ENCODE measurements at places on chromosomes 7 and 10.

DNA sequence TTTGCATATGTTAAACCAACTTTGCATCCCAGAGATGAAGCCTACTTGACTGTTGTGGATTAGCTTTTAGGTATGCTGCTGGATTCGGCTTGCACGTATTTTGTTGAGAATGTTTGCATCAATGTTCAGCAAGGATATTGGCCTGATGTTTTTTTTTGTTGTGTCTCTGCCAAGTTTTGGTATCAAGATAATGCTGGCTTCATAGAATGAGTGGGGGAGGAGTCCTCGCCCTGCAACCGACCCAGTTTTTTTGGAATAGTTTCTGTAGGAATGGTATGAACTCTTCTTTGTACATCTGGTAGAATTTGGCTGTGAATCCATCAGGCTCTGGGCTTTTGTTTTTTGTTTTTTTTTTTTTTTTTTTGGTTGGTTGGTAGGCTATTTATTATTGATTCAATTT, 147.9 kb downstream of the AHR start:
- no peak for DNase-seq

GRCh38 chr7:34177476-34177875, 272.1 kb downstream of the BMPER start:
- no peak for DNase-seq

DNA sequence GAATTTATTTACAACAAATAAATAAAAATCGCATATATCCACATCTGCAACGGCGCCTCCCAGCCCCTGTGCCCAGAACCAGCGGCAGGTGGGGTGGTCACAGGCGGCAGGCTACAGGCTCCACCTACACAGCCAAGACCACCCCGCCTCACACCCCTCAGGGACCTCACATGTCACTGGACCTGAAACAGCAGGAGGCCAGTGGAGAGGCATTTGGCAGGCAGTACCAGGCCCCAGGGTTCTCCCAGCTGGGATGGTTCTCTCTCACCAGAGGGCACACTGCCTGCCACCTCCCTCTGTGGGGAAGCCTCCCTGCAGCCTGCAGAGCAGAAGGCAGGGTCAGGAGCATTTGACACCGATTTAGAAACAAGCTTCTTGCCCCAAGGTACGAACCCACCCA, 81.5 kb downstream of the MAD1L1 start:
- DNase-seq: no peak

- DNase-seq: peak; percentile 87
Measured at GRCh38 chr7:42237811-42238541, 967 bp upstream of the GLI3 start.

- no peak for DNase-seq
Measured at GRCh38 chr10:70302292-70302691, 18.5 kb upstream of the NPFFR1 start.

GRCh38 chr7:159022238-159022993, 122.3 kb downstream of the VIPR2 start:
- DNase-seq: peak; percentile 76

DNA sequence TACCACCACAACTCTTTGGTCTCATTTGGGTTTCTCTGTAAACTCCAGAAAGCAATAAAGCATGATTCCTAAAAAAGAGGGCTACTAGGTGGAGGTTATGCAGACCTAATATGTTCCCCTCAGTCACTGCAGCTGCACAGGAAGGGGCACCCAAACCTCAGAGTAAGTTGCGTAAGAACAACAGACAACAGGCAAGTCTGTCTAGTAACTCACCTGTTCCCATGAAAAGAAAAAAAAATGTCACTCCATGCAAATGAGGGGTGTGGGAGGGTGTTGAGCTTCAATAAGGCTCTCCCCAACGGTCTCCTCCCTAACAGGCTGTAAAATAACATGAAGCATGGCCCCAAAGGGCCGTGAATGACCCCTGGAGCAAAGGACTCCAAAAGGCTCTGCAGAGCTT, 461.4 kb downstream of the KCNMA1 start:
- no peak for DNase-seq

- DNase-seq: no peak
Measured at GRCh38 chr7:8499128-8499527, 65.7 kb downstream of the NXPH1 start.

GRCh38 chr7:9029681-9030530, 596.5 kb downstream of the NXPH1 start:
- DNase-seq: no peak

GRCh38 chr7:86931439-86931838, 128.0 kb downstream of the ELAPOR2 start:
- DNase-seq: no peak

DNA sequence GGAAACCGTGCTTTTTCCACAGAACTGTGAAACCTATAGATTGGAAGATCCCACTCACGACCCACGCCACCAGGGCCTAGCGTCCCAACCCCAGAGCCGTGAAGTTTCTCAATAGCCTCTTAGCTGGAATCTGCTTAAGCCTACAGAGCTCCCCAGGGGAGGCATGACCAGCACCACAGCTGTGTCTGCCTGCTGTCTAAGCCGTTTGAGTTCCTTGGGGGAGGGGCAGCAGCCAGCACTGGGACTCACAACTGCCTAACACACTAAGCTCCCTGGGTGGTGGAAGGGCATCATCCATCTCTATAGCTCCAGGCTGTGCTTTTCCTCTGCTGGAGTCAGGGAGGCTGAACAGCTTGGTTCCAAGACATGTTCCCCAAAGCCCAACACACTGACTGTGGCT, 26.0 kb upstream of the TMEM140 start:
- no peak for DNase-seq

DNA sequence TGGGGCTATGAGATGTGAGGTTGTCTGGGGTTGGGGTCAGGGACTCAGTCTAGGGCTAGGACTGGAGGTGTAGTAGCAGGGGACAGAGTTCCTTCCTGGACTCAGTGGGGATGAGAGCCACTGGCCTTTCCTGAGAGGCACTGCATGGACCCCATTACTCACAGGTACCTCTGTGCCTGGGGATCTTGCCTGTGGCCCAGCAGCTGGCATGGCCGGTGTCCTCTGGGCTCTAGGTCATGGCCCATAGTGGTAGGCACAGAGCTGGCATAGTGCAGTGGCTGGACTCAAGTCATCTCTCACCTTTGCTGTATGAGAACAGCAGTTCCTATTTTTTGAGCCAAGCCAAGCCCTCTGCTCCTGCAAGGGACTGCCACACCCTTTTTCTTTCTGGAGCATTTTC, 51.9 kb downstream of the NEURL1 start:
- DNase-seq: peak; percentile 67

DNA sequence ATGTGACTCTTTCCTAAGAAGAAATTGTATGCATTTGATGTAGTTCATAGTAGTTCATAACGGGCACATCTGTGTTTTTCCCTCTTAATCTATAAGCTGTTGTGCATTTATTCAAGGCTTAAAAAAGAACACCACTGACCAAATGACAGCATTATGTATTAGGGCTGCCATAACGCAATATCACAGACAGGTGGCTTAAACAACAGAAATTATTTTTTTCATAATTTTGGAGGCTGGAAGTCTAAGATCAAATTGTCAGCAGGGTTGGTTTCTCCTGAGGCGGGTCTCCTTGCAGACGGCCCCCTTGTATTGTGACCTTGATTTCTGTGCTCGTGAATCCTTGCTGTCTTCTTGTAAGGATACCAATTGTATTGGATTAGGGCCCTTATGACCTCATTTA, 627 bp upstream of the SSMEM1 start:
- no peak for DNase-seq

DNA sequence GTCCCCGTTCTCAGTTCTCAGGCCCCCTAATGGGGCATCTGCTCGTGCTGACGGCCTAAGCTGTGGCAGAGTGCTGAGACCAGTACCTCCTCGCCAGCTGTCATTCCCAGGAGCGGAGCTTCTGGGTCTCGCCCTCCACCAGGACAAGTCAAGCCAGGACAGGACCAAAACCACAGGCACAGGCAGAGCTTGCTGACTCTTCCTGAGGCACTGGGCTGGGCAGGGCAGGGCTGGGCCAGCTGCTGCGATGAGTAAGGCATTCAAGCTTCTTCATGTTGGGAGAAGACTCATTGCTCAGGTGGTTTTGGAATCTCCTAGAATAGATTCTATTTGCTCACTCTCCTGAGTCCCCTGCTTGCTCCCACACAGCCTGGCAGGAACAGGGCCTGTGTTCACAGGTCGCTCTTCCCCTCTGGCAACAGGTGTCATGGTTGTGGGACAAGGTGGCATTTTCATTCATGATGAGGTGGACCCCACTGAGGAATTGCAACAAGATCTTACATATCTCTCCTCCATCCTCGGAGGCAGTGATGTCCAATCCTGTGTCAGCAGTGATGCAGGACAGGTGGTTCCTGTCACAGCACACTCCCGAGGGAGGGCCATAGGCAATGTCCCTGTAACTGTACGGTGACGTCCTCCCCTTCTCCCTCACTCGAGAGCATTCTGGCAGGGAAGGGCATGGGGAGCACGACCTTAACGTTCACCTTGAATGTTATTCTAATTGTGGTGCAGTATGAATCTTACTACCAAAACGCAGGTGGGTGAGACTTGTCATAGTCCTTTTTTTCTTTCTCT, 17.0 kb upstream of the SH3PXD2A start:
- no peak for DNase-seq

DNA sequence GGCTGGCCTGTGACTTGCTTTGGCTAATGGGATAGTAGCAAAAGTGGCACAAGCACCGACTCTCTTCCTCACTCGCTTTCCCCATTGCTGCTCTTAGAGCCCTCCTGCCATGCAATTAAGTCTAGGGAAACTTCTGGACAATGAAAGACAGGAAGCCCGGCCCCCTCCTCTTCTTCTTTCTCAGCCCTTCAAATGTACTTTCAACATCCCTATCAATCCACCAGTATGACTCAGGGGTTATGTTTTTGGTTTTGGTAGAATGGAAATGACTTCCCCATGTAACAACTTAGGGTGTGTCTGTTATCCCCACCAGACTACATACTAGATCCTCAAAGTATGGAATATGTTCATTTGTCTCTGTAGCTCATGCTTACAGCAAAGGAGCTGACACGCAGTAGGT, 139.0 kb upstream of the GDF10 start:
- DNase-seq: no peak

DNA sequence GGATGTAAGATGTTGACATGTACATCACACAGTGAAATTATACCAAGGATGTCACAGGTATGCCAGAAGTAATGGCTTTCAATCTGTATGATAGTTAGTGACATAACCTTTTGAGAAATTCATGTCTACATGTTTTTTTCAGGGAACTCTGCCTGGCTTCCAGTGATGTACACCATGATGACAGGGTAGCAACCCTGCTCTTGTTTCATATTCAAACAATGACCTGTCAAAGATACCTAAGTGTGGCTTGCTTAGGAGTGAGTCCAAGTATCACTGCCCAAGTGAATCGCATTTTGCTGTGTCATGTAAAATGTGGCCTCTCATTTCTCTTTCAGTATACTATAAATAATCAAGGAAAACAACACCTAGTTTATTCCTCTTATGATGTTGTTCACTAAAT, 205.8 kb upstream of the DKK1 start:
- DNase-seq: no peak

DNA sequence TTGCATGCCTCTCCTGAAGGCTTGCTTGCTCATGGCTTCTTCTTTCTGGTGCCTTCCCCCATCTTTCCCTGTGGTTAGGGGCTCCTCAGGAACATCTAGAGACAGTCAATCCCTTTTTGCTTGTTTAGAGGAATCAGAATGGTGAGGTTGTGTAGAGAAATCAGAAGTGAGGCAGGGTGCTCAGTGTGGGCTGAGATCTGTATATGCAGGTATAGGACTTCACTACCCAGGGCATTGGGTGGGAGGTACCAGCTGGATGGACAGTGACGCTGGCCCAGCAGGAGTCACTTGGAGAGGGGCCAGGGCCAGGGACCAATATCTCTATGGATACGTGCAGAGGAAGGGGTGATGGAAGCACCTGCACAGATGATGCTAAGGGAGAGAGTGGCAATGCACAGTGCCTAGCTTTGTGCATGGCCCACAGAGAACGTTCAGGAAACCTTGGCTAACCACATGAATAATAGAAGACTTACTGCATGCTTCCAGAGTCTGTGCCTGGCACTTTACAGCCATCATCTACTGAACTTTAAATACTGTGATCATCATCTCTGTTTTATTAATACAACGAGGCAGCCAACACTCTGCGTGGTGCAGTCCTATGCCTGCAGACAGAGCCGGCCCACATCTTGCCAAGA, 255.2 kb downstream of the ABCA13 start:
- no peak for DNase-seq

DNA sequence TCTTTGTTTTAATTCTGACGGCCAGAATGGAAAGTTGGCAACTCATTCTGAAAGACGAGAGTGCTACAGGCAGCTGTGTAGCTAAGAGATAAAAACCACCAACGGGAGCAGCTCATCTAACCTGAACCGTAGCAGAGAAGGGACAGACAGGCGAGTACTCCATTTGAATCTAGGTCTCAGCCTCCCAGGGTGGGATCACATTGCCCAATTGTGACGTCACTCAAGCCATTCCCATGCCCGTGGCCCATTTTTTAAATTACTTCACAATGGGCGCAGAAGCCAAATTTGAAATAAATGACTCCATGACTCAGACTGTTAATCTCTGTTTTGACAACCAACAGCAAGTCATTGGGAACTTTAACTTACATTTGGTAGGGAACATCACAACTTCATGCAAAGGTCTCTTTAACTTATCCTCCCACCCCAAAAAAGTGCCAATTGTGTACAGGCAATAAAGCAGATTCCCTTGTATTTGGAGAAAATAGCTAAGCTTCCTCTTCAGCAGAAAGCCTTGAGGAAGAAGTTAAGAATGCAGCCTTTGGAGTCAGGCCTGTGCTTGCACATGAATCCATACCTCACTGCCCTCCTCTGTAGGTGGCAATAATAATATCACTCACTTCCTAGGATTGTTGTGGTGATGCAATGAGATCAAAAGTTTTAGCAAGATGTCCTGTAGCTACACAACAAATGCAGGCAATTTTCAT, 93.2 kb upstream of the KIF5B start:
- DNase-seq: peak; percentile 89
